ENCODE measurements at places on chromosomes 1 and 21. TPM values are rescaled to one million over a fixed set of nuclear protein-coding genes. Genes with fewer than 3 reads are reported as not detected.
A peak's percentile ranks its signal among the peaks of the same experiment; 100 is the strongest.

Gene NR1I3
- total RNA-seq = not detected

Gene ZSWIM5
- not detected for total RNA-seq

Gene RNF186
- not detected for total RNA-seq

Gene MARK1
- not detected for total RNA-seq

DNA sequence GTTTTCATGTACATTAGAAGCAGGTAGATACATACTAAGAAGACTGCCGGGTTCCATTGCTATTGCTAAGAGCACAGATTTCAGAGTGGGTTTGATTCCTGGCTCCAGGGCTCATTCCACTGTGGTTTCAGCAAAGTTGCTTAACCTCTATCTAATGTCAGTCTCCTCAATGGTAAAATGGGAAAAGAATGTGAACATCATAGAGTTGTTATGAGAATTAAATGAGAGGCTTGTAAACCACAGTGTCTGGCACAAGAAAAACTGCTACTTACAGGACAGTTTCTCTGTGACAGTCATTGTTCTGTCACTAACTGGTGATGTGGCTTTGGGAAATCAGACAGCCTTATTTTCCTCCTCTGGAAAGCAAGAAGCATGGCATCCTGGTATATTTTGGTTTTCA, 10.7 kb upstream of the PLXNA2 start:
- H3K4me3 ChIP-seq = no peak overlapping the region
- no peaks in the 10 kb centered on the region for H3K36me3 ChIP-seq
- peak overlapping the region; percentile 68 for H3K27ac ChIP-seq

GRCh38 chr1:41539999-41540398, 55.5 kb upstream of the EDN2 start:
- H3K4me3 ChIP-seq = no peak overlapping the region
- no peaks in the 10 kb centered on the region for H3K36me3 ChIP-seq
- no peak overlapping the region for H3K27ac ChIP-seq
- no peaks in the 10 kb centered on the region for H3K27me3 ChIP-seq
- peaks cover 26% of the 10 kb centered on the region for H3K4me1 ChIP-seq

- peaks cover 18% of the 10 kb centered on the region for H3K4me1 ChIP-seq
- H3K36me3 ChIP-seq = no peaks in the 10 kb centered on the region
- H3K4me3 ChIP-seq = peak within 1 kb of the TSS; percentile 46
- no peak within 1 kb of the TSS for H3K27ac ChIP-seq
- H3K27me3 ChIP-seq = peaks cover 21% of the 10 kb centered on the region
Observed at GRCh38 chr1:19643602-19644394, at the start of gene NBL1. NBL1 (plus strand) TSS chr1:19644311; CDS start chr1:19655031, 10,720 bp downstream.

- H3K27me3 ChIP-seq = peaks cover 15% of the 10 kb centered on the region
- H3K36me3 ChIP-seq = no peaks in the 10 kb centered on the region
- H3K4me1 ChIP-seq = no peaks in the 10 kb centered on the region
- H3K27ac ChIP-seq = no peak overlapping the region
- no peak overlapping the region for H3K4me3 ChIP-seq
- no peak for DNase-seq
Observed at GRCh38 chr1:63255153-63255552, 67.2 kb upstream of the FOXD3 start.

DNA sequence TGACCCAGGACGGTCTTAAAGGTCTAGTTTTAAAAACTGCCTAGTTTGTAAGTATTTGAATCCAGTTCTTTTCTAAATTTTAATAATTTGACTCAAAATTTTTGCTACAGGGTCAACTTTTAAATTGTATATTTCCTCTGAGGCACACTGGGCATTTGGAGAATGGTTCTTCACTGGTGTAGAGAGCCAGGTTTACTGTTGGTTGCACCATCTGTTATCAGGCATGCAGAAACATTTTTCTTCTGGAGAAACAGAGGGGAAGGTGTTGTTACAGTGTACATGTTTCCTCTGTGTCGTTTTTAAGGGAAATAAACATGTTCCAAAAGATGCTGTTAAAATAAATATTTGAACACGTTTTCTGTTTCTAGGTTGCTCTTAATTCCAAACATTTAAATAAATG, 39.0 kb upstream of the RWDD3 start:
- H3K4me1 ChIP-seq = no peaks in the 10 kb centered on the region
- no peak overlapping the region for H3K27ac ChIP-seq
- no peak for DNase-seq

DNA sequence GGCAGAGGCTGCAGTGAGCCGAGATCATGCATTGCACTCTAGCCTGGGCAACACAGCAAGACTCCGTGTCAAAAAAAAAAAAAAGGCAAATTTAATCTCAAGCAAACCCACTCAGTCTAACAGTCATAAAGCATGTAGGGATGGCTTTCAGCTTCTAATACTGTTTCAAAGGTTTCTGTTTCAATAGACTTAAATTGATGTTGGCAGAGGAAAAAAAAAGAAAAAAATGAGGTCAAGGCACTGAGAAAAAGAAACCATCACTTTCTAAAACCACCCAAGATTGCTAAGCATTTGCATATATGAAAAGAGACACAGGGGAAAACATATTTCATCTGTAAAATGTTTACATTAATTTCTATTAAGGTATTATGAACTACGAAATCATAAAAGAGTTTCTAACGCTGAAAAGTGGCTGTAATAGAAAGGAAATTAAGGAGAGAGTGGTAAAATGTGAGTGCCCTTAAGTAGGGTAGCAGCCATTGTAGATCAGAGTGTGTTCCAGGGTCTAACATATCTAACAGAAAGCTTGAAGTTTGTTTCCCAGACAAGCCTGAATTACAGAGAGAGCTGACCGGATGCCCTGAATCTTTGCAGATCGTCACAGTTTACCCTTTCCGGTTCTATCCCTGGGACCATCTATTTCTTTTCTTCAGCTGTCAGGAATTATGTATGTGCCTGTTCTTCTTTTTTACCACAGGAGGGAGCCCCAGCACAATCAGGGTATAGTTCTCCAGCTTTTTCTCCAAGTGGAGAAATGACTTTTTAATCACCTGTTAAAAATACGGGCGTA, 70.0 kb downstream of the PLD5 start:
- H3K36me3 ChIP-seq = no peaks in the 10 kb centered on the region
- no peak overlapping the region for H3K4me3 ChIP-seq
- H3K4me1 ChIP-seq = no peaks in the 10 kb centered on the region
- peak; percentile 30 for DNase-seq

DNA sequence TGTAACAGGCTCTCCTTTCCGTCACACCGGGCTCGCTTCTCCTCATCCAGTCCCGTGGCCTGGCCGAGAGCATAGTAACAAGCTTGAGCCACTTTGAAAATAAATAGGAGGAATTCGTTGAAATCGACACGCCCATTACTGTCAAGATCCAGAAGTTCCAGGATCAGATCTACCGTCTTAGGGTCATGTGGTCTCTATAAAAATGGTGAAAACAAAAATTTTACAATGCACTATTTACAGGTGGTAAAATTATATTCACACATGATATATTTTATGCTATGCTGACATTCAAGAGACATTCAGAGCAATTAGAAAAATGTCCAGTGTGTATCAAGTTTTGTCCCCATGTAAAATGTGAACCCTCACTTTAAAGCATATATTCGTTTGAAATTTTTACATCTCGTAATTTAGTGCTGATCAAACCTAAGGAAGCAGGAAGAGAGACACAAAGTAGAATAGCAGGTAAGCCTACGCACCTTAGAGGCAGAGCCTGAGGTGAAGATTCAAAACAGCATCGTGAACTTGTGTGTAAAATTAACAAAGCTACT, 2.3 kb downstream of the TCHH start:
- peaks cover 24% of the 10 kb centered on the region for H3K4me1 ChIP-seq
- no peak overlapping the region for H3K4me3 ChIP-seq
- no peak for DNase-seq

- H3K27ac ChIP-seq = no peak overlapping the region
- no peaks in the 10 kb centered on the region for H3K27me3 ChIP-seq
- no peak overlapping the region for H3K4me3 ChIP-seq
Observed at GRCh38 chr1:55286856-55287602, 71.9 kb upstream of the USP24 start.

GRCh38 chr1:41496080-41497055, 11.9 kb upstream of the EDN2 start:
- H3K27me3 ChIP-seq = no peaks in the 10 kb centered on the region
- H3K36me3 ChIP-seq = peaks cover 78% of the 10 kb centered on the region
- DNase-seq = peak; percentile 98

DNA sequence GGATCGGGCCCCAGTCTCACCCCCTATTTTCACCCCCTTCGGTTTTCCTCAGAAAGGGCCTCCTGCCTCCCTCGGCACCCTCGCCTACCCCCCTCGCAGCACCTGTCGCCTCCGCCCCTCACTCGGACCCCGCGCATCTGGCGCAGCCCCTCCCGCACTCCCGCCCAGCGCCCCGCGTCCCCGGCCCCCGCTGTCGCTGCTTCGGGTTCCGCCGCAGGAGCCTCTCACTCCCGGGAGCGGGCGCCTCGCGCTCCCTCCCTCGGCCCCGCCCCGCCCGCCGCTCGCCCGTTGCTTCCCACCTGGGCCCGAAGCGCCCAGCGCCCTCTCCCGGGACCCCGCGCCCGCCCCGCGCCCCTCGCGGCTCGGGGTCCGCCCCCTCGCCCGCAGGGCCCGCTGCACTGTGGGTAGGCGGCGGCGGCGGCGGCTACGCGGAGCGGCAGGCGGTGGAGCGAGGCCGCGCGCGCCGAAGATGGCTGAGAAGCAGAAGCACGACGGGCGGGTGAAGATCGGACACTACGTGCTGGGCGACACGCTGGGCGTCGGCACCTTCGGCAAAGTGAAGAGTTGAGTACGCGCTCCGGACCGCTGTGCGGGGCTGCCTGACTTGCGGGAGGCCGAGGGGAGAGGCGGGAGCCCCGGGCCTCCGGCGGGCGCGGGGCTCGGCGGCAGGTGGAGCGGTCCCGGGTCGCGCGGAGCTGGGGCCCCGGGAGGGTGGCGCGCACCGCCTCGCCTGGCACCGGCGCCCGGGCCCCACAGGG, at the start of gene PRKAA2:
TSS of gene PRKAA2 (plus strand) at position 396 of the 758 bp plus-strand sequence. CDS start at position 470, 74 bp downstream.
- peaks cover 38% of the 10 kb centered on the region for H3K27me3 ChIP-seq
- DNase-seq = no peak
- no peaks in the 10 kb centered on the region for H3K36me3 ChIP-seq

DNA sequence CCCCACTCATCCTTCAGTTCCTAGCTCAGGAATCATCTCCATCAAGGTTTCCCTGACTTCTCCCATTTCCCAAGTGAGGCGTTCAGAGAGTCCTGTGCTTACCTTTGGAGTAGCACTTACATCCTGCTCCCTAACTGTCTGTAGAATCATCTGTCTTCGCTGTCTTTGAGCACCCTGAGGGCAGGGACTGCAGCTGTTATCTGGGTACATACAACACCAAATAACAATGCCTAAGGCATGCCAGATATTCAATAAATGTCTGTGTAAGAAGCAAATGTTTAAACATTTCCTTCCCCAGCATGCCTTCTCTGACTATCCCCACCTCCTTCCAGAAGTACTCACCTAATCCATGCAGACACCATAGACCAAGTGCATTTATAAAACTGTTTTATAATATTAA, 65.4 kb downstream of the JAK1 start:
- no peak overlapping the region for H3K4me3 ChIP-seq
- H3K4me1 ChIP-seq = peaks cover 13% of the 10 kb centered on the region
- H3K27ac ChIP-seq = no peak overlapping the region
- no peak for DNase-seq
- no peaks in the 10 kb centered on the region for H3K36me3 ChIP-seq

DNA sequence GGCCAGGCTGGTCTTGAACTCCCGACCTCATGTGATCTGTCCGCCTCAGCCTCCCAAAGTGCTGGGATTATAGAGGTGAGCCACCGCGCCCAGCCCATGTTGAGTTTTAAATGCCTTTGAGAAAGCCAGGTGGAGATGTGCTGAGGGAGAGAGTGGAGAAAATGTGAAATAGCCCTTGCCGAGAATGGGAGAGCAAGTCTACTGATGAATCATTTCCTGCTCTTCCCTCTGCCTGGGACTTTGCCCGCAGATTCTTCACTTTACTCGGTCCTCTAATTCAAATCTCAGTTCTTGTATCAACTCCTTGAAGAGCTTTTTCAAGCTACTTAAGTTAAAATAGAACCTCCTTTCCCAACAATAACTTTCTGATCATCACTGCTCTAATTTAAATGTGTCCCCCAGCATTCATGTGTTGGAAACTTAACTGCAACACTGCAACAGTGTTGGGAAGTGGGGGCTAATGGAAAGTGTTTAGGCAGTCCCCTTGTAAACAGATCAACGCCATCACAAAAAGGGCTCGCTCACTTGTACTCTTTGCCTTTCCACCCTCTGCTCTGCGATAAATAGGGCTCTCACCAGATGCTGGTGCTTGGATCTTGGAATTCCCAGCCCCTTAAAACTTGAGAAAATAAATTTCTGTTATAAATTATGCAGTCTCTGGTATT, 27.8 kb downstream of the OSBPL9 start:
- H3K27ac ChIP-seq = peak overlapping the region; percentile 67
- peak; percentile 81 for DNase-seq
- H3K27me3 ChIP-seq = no peaks in the 10 kb centered on the region
- no peak overlapping the region for H3K4me3 ChIP-seq
- peaks cover 42% of the 10 kb centered on the region for H3K4me1 ChIP-seq

DNA sequence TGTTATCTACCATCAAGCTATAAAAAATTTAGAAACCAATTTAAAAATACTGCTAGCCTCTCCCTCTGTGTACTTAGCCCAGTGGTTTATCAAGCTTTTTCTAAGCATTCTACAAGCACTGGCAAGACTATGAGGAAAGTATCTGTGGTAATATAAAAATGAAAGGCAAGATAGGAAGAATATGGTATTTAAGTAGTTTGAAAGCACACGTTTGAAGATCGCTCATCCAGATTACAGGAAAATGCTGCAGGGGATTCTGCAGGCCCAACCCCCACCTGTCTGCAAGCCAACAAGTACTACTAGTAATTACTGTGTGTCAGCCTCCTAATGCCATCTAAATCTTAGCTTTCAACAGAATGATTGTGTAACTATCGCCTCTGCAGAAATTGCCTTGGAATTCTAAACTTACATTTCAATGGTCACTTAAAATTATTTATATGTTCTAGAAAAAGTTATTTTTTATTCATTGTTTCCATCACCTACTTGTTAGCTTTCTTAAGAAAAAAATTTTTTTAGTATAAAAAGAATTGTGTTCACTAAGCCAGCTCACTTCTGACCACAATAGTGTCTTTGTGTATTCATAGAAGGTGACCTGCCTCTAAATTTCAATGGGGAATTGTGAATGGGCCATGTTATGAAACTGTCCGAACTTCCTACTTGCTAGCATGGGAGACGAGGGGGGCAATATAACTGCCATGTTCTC, 8.5 kb downstream of the ERRFI1 start:
- no peaks in the 10 kb centered on the region for H3K27me3 ChIP-seq
- no peak overlapping the region for H3K27ac ChIP-seq
- H3K4me1 ChIP-seq = peaks cover 61% of the 10 kb centered on the region
- no peak overlapping the region for H3K4me3 ChIP-seq
- no peak for DNase-seq

- peaks cover 45% of the 10 kb centered on the region for H3K4me1 ChIP-seq
- H3K36me3 ChIP-seq = peaks cover 59% of the 10 kb centered on the region
- no peaks in the 10 kb centered on the region for H3K27me3 ChIP-seq
- H3K27ac ChIP-seq = no peak overlapping the region
- no peak for DNase-seq
Observed at GRCh38 chr1:203676455-203676854, 49.8 kb downstream of the ATP2B4 start.

GRCh38 chr21:37704751-37705150, 211.5 kb downstream of the KCNJ6 start:
- no peak for DNase-seq
- no peak overlapping the region for H3K4me3 ChIP-seq
- peaks cover 2% of the 10 kb centered on the region for H3K27me3 ChIP-seq
- H3K36me3 ChIP-seq = no peaks in the 10 kb centered on the region
- H3K4me1 ChIP-seq = no peaks in the 10 kb centered on the region
